ENCODE measurements at places on chromosomes 7 and 10. TPM values are rescaled to one million over a fixed set of nuclear protein-coding genes. Genes with fewer than 3 reads are reported as not detected.

DNA sequence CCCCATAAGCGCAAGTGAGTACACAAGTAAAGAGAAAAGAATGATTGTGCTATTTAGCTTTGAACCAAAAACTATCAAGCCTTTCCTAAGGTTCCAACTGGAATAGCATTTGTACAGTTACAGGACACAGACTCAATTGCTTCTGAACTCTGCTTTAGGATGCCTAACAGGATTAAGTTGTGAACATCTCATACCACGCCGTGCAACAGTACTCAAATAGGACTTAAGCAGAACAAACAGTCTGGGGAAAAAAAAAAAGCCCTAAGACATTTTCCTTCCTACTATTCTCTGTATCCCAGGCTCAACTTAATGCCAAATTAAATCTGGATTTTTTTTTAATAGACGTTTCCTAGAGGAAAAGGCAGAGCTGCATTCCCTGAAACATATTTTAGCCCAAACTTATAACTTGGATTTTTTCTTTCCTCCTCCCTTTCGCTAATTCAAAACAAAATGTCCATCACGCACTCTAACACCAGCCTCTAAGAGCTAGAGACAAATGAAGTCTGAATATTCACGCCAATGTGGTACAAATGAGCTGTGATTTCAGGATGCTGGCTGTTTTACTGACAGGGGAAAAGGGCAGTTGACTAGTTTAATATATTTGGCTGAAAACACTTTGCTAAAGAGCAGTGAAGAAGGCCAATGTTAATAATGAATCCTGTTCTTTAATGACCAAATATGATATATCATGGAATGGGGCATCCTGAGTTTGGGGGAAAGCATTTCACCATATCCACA lies 68.6 kb downstream of the CALD1 start:
- H3K27me3 ChIP-seq: peaks cover 3% of the 10 kb centered on the region
- no peak overlapping the region for H3K27ac ChIP-seq
- no peak overlapping the region for H3K4me3 ChIP-seq
- DNase-seq: no peak

DNA sequence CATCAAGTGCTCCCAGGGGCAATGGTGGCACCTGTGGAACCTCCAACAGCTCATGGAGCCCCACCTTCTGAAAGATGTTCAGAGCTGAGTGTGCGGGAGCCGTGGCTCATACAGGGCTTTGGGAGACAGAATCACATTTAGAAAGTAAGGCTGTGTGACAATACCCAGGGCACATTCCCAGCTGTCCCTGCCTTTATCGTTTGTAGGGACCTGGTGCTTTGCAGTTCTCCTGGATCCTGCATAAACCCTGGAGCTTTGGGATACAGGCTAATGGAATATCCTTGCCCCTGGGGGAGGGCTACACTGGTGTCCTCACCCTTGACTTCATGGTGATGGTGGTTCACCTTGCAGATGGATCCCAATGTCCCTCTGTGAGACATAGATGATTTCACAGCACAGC lies 134.8 kb upstream of the LAMB4 start:
- DNase-seq: no peak
- H3K4me3 ChIP-seq: no peak overlapping the region
- no peaks in the 10 kb centered on the region for H3K27me3 ChIP-seq
- H3K27ac ChIP-seq: no peak overlapping the region
- no peaks in the 10 kb centered on the region for H3K36me3 ChIP-seq
- H3K4me1 ChIP-seq: peaks cover 2% of the 10 kb centered on the region

DNA sequence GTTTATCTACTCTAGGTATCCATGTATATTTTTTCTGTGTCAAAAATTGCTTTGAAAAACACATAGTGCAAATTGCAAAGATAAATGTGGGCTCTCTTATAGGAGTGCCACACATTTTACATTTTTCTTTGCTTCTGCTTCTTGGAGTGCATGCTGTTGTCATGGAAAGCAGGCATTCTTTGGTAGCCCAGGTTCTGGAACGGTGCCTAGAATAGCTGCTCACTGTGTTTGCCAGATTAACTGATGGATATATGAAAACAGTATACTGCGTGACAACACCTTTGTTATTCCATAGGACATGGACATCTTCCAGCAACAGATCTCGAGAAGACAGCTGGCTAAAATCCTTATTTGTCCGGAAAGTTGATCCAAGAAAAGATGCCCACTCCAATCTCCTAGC lies 13.4 kb downstream of the NIPSNAP2 start:
- peaks cover 5% of the 10 kb centered on the region for H3K4me1 ChIP-seq
- H3K27ac ChIP-seq: no peak overlapping the region
- no peak for DNase-seq
- peaks cover 49% of the 10 kb centered on the region for H3K36me3 ChIP-seq

DNA sequence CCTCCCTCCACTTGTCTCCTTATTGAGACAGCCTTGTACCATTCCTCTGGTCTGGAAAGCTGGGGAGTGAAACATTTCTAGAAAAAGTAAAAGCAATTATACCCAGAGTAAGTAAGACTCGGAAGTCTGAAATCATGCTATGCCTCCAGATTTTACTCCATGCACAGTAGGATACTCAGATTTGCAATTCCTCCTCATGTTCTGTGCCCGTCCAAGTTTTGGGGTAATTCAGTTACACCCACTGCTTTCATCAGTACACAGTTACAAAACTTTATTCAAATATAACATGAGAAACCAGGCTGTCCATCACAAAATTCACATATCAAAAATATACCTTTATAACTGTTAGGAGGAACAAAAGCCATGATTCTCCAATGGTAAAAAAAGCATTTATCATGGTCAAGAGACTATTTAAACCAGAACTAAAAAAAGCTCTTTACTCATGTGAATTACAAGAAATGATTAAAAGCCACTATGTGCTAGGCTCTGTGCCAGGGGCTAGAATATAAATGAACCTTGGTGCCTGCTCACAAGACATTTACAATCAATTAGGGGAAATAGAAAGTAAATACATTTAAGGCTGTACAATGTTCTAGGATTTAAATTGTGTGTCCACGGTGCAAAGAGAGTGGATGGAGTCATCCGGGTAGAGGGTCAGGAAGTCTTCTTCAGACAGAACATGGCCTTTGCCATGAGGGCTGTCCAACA lies 320.2 kb downstream of the ELMO1 start:
- peak overlapping the region; percentile 10 for H3K27ac ChIP-seq
- no peak for DNase-seq
- no peaks in the 10 kb centered on the region for H3K27me3 ChIP-seq

DNA sequence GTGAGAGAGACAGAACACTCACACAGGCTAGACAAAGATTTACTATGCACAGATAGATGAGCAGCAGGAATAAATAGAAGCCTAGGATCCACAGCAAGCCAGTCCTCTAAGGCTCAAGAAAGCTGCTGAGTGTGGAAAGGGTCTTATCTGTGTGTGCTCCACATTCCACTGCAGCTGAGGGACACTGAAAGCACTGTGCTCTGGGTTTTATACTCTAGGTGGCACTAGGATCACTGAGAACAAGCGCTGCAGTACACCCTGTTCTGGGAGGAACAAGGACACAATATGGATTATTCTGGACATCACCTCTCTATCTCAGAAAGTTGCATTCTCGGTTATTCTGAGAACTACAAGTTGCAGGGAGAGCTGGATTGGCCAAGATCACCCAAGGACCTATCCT lies 4.9 kb upstream of the KLHL7 start:
- no peak overlapping the region for H3K4me3 ChIP-seq
- H3K36me3 ChIP-seq: peaks cover 3% of the 10 kb centered on the region
- no peak overlapping the region for H3K27ac ChIP-seq

DNA sequence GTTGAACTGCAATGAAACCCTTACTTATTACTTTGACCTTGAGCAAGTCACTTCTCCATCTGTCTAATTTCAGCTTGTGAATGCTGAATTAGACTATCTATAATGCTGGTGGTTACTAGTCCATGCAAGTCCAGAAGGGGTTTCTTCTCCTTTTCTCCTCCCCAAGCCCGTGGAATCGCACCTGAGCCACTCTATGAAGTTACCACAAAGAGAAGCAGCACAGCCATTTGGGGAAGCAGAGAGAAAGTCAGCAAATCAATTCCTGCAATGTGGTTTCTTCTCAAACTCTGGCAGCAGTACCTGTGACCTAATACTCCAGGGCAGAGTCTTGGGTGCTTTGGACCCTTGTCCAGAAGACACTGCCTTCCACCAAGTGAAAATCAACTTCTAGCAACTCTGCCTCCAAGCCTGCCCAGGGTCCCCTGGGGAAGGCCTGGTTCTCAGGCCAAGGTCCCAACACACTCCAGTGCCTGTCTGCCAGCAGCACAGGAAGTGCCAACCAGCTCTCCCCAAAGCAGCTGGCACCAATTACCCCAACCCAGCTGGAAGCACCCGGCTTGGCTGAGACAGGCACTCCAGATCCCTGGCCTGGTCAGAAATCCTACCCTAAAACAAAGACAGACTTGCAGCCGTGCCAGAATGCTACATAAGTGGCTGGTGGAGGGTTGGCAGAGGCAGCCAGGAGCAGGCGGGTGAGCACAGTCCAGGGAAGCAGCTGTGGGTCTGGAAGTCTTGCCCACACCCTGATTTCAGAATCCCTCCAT lies 200.3 kb downstream of the LSM5 start:
- H3K4me3 ChIP-seq: no peak overlapping the region
- H3K36me3 ChIP-seq: no peaks in the 10 kb centered on the region
- H3K27ac ChIP-seq: no peak overlapping the region
- H3K27me3 ChIP-seq: no peaks in the 10 kb centered on the region
- H3K4me1 ChIP-seq: no peaks in the 10 kb centered on the region

DNA sequence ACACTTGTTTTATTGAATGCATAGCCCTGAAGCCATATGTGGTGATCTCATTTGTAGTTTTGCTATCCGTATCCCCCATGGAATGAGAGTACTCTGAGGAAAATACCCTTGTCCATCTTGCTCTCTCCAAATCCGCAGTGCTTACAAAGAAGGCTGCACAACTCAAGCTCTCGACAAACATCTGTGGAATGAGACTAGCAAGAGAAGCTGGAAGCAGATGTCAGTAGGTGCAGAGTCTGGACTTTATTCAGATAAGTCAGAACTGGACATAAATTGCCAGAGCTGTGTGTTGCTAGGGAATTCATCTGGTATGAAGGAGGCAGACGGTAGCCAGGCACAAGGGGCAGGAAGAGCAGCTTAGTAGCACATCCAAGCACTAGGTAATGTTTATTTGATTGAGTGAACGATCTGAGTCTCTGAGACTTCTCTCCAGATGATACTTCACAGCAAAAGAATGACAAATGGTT lies 1046.2 kb downstream of the XPNPEP1 start:
- H3K4me3 ChIP-seq: no peak overlapping the region
- DNase-seq: no peak
- H3K27ac ChIP-seq: no peak overlapping the region
- no peaks in the 10 kb centered on the region for H3K27me3 ChIP-seq
- no peaks in the 10 kb centered on the region for H3K4me1 ChIP-seq

DNA sequence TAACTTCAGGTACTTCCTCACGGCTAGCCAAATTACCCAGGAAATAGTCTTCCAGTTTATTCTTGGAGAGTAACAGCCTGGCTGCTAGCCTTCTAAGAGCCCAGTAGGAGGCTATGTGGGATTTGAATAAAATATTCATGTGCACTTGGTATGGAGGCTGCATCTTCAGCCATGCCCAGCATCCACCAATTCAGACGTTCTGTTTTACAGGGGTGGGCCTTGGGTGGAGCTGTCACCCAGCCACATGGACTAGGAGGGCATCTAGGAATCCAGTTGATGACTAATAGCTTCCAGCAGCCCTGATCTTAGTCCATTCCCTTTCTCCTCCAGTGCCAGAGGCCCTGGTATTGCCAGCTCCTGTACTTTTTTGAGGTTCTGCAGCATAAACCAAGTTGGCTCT lies 66.3 kb upstream of the ZRANB1 start:
- H3K27ac ChIP-seq: no peak overlapping the region
- H3K4me3 ChIP-seq: no peak overlapping the region
- no peak for DNase-seq
- H3K27me3 ChIP-seq: peaks cover 8% of the 10 kb centered on the region
- no peaks in the 10 kb centered on the region for H3K4me1 ChIP-seq
- no peaks in the 10 kb centered on the region for H3K36me3 ChIP-seq

DNA sequence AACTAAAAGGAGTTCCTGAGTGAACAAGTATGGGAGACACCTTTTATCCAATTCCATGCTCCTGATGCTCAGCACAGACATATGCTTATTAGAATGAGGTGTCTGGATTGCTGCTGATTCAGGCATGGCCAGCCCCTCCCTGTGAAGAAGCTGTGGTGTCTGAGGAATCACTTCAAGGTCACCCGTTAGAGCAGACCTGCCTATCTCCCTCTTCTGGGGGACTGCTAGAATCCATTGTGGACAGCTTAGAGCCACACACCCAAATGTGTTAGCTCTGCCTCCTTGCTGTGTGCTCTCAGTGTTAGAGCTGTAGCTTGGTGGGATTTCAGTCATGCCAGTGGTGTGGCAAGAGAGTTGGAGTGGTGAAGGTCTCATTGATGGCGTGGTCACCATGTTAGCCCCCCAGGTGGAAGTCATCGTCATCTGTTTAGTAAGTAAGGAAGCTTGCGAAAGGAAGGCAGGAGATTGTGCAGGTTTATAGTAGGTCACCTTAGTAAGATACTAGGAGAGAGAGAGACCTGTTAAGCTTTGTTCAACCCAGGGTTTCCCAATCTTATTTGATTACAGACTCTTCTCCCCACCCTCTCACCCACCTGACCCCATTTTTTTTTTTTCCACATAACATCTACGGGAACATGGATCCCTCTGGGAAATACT lies 12.8 kb downstream of the PRXL2A start:
- DNase-seq: no peak
- H3K36me3 ChIP-seq: peaks cover 11% of the 10 kb centered on the region
- no peaks in the 10 kb centered on the region for H3K27me3 ChIP-seq
- no peak overlapping the region for H3K4me3 ChIP-seq
- H3K4me1 ChIP-seq: peaks cover 32% of the 10 kb centered on the region

GRCh38 chr7:50197549-50197948 lies 104.5 kb upstream of the ZPBP start:
- no peak overlapping the region for H3K4me3 ChIP-seq
- no peaks in the 10 kb centered on the region for H3K27me3 ChIP-seq
- H3K27ac ChIP-seq: peak overlapping the region; percentile 78

GRCh38 chr10:86285136-86285790 lies 81.3 kb downstream of the GRID1 start:
- H3K27ac ChIP-seq: no peak overlapping the region
- peaks cover 3% of the 10 kb centered on the region for H3K4me1 ChIP-seq
- H3K36me3 ChIP-seq: no peaks in the 10 kb centered on the region
- DNase-seq: no peak
- no peak overlapping the region for H3K4me3 ChIP-seq

GRCh38 chr10:128854963-128855362 lies 612.1 kb upstream of the MGMT start:
- no peaks in the 10 kb centered on the region for H3K36me3 ChIP-seq
- no peak for DNase-seq
- H3K27ac ChIP-seq: no peak overlapping the region
- no peaks in the 10 kb centered on the region for H3K4me1 ChIP-seq

TCF7L2 gene
- 0.71 TPM for total RNA-seq

TAS2R3 gene
- total RNA-seq: 2.8 TPM

SEMA4G gene
- total RNA-seq: 0.78 TPM

INPP5A gene
- 24.9 TPM for total RNA-seq

SPOCK2 gene
- 27.8 TPM for total RNA-seq

CTTNBP2 gene
- 0.49 TPM for total RNA-seq

DDC gene
- not detected for total RNA-seq

All from activated B cell treated with CpG ODN at 0.5 μM for 24 hours (primary cell).